Jurkat, Clone E6-1 (cell line): ENCODE measurements at places on chromosomes 4 and X.

GRCh38 chrX:15359701-15360100, 24.4 kb upstream of the PIGA start:
- no peak for DNase-seq

GRCh38 chrX:74344280-74344622, 40.3 kb downstream of the ZCCHC13 start:
- DNase-seq, result no peak

- DNase-seq, result no peak
Measured at GRCh38 chrX:149079805-149080406, 425.2 kb downstream of the IDS start.

GRCh38 chr4:602559-602942, 22.8 kb upstream of the PDE6B start:
- DNase-seq, result no peak

DNA sequence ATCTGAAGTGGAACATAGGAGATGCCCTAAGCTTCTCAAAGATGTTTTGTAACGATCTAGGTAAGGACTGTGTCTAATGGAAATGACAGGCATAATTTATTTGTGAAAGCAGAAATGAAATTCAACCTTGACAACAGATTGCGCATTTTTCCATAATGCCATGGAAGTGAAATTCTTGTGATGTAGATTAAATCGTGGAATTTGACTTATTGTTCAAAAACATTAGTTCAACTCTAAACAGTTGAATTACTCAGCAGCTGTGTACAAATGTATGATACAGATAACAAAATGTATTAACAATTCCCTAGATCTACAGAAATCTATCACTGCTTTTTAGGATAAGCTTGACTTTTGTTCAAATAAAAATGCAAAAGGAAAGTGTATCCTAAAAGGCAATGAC, 44.4 kb downstream of the VCX2 start:
- no peak for DNase-seq

DNA sequence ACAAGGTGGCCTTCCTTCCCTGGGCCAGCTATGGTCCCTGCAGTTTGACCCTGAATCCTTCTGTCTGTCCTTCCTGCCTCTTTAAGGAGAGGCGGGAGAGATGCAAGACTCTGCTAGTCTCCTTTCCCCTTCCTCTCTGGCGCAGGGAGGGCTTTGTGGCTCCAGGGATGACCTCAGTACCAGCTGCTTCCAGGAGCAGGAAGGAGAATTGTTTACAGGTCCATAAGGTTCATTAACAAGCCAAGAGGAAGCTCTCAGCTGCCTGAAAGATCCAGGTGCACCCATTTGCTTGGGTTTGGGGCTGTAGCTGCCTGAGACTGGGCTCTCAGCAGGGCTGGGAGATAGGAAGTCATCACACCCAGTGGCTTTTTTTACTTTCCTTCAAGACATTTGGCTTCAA, 4.0 kb upstream of the FATE1 start:
- DNase-seq, result no peak

DNA sequence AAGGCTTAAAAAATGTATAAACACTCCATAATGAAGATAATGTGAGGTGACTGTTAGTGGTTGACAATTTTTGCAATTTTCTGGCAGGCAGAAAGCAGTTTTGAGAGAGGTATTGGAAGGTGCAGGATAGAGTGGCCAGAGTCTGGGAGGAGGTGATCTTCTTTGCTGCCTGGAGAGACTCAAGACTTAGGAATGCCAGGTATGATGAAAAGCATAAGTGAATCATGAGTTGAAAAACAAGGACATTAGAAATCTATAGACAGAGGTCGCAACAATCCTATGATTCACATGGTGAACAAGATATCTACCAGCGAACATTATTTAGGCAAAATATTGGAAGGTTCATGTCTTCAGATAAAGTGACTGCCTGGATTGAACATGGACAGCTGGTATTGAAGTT, 118.5 kb downstream of the CFAP299 start:
- no peak for DNase-seq

- no peak for DNase-seq
Measured at GRCh38 chrX:48966796-48967579, 4.7 kb downstream of the KCND1 start.

DNA sequence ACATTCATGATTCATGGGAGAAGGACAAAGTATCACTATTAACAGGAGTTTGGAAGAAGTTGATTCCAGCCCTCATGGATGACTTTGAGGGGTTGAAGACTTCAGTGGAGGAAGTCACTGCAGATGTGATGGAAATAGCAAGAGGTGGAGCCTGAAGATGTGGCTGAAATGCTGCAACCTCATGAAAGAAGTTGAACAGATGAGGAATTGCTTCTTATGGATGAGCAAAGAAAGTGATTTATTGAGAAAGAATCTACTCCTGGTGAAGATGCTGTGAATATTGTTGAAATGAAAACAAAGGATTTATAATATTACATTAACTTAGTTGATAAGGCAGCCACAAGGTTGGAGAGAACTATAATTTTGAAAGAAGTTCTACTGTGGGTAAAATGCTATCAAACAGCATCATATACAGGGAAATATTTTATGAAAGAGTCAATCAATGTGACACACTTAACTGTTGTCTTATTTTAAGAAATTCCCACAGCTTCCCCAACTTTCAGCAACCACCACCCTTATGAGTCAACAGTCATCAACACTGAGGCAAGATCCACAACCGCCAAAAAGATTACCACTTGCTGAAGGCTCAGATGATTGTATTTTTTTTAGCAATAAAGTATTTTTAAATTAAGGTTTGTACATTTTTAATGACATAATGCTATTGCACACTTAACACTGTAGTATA, 302.6 kb downstream of the CBLL2 start:
- no peak for DNase-seq

DNA sequence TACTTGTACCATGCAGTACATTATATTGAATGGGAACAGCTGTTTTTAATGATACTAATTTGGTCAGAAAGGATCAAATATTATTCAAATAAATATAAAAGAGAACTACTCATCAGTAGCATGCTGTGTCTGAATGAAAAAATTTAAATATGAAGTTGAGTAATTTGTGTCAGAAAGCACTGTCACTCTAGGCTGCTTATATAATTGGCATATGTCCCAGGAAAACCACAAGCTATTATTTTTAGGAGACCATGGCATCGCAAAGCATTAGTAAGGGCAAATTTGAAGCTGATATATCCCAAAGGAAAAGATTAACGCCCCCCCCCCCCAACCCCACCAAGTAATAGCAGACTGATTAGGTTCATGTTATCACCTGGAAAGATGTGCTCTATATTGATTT, 388.5 kb upstream of the SPANXN4 start:
- DNase-seq, result no peak

DNA sequence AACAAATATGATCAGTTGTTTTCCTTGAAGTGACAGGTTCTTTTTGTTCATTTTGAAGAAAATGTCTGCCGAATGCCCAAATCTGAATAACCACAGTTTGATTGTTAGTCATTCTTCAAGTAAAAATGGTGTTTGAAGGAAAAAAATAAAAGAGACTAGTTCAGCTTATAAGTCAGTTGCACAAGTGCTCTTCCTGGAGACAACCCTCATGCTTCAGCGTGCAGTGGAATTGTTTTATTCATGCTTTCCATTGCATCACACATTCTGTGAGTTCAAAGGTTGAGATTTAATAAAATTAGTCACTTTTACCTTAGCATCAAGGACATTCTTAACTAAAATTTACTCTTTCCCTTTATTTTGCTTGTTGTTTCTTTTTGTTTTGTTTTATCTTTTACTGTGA, 404.9 kb downstream of the ZNF674 start:
- DNase-seq, result no peak
